ENCODE measurements at places on chromosomes 3 and 15.

DNA sequence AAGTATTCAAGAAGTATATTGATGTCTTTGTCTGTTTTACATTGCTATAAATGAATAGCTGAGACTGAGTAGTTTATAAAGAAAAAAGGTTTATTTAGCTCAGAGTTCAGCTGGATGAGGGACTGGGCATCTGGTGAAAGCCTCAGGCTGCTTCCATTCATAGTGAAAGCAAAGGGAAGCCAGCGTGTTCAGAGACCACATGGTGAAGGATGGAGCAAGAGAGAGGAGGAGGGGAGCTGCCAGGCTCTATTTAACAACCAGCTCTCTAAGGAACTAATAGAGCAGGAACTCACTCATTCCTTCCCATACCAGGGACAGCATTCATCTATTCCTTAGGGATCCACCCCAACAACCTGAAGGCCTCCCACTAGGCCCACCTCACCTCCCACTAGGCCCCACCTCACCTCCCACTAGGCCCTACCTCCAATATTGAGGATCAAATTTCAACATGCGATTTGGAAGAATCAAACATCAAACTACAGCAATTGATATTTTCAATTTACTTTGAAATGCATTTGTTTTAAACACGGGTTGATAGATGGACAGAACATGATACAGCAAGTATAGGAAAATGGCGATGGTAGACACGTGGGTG lies 167.5 kb upstream of the HES1 start:
- DNase-seq, result no peak

DNA sequence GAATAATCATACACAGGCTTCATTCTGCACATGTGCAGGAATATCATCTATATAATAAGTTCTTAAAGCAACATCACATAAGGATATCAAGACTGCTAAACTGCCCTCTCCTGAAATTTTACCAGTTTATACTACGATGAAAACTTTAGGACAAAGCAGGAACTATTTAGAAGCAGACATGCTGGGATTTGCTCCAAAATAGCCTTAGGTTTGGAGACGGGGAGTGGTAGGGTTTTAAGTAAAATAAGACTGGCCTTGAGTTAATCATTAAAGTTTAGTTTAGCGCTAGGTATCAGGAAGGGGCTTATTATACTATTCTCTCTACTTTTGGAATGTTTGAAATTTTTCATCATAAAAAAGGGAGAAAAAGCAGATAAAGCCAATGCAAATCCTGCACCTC lies 115.8 kb downstream of the SRGAP3 start:
- no peak for DNase-seq

GRCh38 chr3:32160706-32161214 lies 54.3 kb downstream of the GPD1L start:
- DNase-seq, result no peak

- peak; percentile 85 for DNase-seq
Observed at GRCh38 chr3:150309557-150309956, 98.5 kb upstream of the TSC22D2 start.

GRCh38 chr3:98655666-98656065 lies 62.3 kb upstream of the CPOX start:
- DNase-seq, result peak; percentile 30

DNA sequence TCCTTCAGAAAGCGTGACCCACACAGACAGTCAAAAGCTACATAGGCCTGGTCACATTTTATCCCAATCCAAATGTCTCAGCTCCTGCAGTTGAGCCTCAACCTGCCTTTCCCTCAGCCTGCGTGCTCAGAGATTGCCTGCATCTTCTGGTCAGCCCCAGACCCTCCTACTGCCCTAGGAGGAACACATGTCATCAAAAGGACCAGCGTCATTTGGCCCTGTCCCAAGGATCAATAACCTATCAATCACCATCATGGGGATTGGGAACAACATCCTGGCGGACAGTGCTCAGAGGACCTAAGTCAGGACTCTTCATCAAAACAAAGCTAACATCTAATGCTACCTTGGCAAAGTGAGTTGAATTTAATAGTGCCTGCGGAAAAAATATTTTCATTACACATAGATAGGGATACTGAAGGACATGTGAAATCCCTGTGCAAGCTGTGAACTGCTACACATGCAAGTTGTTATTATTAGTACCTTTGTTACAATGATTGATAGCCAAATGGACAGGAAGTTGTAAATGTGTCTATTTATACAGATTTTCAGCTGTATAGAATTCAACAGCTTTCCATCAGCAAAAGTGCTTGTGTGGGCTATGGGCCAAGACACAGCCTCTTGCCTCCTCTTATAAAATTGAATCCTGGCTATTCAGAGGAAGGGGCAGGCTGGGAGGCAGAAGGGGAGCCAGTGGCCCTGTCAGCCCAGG lies 47.7 kb downstream of the UMPS start:
- DNase-seq, result no peak

- no peak for DNase-seq
Observed at GRCh38 chr3:186882150-186882524, 39.6 kb downstream of the ADIPOQ start.

DNA sequence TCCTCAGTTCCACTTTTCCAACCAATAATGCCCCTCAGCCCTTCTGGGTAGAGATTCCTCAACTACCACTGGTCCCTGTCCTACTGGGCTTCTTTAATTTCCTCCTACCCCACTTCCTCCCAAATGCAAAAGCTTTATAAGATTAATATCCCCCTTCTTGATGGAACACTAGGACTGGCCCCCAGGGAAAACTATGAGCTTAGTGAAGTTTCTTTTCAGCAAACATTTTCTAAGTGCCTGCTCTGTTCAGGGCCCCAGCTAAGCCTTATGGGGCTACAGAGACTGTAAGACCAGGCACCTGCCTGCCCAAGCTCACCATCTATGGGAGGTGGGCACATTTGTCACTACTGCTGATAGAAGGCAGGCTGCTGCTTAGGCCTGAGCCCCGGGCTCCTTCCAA lies 79.4 kb downstream of the RPLP1 start:
- no peak for DNase-seq

DNA sequence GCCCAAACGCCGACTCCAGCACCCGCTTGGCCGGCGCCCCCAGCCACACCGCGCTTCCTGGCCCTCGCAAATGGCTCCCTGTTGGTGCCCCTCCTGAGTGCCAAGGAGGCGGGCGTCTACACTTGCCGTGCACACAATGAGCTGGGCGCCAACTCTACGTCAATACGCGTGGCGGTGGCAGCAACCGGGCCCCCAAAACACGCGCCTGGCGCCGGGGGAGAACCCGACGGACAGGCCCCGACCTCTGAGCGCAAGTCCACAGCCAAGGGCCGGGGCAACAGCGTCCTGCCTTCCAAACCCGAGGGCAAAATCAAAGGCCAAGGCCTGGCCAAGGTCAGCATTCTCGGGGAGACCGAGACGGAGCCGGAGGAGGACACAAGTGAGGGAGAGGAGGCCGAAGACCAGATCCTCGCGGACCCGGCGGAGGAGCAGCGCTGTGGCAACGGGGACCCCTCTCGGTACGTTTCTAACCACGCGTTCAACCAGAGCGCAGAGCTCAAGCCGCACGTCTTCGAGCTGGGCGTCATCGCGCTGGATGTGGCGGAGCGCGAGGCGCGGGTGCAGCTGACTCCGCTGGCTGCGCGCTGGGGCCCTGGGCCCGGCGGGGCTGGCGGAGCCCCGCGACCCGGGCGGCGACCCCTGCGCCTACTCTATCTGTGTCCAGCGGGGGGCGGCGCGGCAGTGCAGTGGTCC lies 3.5 kb downstream of the ISLR2 start:
- no peak for DNase-seq

DNA sequence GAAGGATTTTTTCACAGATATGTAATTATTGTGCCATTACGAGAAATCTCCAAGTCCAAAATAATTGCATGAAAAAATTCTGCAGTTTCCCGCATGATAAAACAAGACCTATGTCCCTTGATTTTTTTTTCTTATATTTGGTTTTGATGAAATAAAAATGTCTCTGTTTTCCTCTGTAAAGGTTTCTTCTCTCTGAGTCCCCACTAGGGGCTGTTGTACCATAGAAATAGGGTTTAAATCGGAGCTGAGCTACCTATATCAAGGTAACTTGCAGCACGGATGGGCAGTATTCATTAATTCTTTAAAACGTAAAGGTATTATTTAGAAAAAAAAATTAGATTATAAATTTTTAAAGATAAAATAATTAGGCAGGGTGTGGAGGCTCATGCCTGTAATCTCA lies 66.6 kb upstream of the IGF1R start:
- DNase-seq, result no peak

DNA sequence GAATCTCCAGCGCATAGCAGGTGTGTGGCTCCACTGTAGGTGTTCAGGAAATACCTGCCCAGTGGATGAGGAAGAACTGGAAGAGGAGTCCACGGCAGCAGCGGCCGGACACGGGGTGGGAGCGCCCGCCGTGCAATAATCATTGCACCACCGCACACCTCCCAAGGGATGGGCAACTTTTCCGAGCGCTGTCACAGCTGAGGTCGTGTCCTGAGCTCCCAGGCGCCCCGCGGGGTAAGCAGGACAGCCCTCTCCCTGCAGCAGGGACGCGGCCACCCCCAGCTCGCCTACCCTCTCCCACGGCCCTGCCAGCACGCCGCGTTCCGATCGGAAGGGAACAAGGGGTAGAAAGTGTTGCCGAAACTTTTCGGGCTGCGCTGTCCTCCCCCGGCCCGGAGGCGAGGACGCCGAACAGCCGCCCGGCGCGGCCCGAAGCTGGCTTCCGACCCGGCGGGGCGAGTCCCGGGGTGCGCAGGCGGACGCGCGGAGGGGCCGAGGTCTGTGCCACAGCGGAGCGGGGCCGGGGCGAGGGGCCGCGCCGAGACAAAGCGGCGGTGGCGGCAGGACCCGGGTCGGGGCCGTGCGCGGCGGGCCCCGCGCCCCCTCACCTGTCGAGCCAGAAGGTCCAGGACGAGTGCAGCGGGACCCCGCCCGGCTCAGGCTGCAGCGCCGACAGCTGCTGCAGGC lies 475 bp downstream of the EIF4E3 start:
- DNase-seq, result peak; percentile 29

- DNase-seq, result no peak
Observed at GRCh38 chr3:32200992-32201758, 37.3 kb upstream of the CMTM8 start.

DNA sequence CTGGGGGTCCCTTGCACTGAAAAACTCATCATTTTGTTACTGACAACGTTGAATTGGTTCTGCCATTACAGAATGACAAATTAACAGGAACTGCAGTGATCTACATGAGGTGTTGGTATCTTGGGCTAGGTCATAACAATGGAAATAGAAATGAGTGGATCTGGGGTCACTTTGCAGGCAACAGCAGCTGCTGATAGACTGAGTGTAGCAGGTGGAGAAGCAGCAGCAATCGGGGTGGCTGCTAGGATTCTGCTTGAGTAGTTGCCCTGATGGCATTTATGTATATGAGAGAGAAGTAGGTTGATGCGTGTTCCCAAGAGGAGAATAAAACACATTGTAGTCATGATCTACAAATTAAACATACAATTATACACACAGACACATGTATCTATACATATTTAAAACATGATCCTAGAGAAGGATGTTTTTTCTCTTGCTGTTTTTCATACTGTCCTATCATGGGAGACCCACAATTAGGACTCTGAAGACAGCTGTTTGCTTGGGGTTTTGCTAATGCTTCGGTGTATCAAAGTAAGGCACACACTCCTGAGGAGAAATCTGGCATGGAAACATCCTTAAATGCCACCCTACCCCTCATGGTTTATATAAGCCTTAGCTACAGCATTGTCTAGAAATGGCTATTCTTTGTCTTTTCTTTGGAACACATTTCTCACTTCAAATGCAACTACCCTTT lies 15.8 kb upstream of the THBS1 start:
- DNase-seq, result no peak

GRCh38 chr3:53506110-53506762 lies 11.8 kb downstream of the CACNA1D start:
- no peak for DNase-seq

DNA sequence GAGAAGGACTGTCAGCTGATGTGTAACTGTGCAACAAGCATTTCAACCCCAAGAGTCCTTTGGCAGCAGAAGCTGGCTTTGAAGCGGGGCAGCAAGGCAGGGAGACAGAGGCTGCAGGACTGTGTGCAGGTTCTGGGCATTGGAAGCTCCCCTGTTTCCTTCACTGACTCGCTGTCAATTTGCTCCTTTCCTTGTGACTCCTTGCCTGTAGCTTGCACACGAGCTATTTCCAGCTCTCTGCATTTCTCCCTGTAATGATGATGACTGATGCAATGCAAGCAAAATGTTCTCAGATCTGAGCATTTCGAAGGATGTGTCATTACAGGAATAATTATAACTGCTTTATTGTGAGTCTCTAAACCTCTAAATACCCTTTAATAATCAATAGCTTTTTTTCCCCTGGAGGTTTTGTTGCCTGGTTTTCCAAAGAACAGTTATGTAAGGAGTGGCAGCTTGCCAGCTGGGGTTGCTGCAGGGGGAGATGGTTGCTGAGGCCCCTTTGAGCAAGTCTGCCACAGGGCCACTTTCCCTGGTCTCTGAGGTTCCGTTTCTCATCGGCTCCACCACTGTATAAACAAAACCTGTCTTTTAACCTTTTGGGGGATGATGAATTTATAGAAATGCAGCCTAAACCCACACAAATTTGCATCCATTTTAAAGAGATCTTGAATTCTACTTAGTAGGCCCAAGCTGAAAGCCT lies 2.8 kb downstream of the APOD start:
- peak; percentile 37 for DNase-seq

GRCh38 chr3:143035466-143036211 lies 34.3 kb downstream of the U2SURP start:
- DNase-seq, result no peak

DNA sequence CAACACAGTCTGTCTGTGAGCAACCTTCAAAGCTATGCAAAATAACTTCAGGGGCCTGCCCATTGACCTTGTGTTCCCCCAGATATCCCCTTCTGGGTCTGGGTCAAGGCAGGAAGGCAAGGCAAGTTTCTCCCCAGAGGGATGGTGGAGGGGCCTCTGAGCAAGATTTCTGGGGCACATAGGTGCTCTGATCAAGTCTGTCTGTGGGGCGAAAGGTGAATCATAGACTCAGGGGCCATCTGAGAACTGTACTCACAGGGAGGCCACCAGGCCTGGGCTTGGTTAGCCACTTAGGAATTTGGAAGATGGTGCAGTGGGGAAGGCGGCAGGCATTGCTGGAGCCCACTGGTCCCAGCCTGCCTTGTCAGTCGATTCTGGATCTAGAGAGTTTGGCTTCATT lies 92.4 kb downstream of the MINAR1 start:
- DNase-seq, result no peak

DNA sequence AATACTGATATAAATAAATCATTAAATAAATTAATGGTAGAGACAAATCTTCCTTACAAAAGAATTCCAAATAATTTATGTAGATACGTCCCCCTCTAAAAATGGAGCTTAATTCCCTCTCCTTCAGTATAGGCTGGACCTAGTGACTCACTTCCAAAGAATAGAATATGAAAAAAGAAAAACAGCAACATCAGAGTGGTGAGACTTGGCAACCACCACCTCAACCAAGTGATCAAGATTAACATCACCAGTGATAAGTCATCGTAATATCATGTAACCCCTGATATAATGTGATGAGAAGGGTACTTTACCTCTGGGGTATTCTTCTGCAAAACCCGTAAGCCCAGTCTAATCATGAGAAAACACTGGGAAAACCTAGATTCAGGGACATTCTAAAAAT lies 13.4 kb downstream of the GOLGB1 start:
- DNase-seq, result peak; percentile 44

- DNase-seq, result no peak
Observed at GRCh38 chr3:197450810-197451209, 105.0 kb downstream of the BDH1 start.
